ENCODE measurements at places on chromosomes 7 and 10. TPM values are rescaled to one million over a fixed set of nuclear protein-coding genes. Genes with fewer than 3 reads are reported as not detected.

- no peak for DNase-seq
These were observed 60.2 kb downstream of the CHST15 start for GRCh38 chr10:124032971-124033886.

COL1A2 gene
- 0.08 TPM for total RNA-seq

SPRN gene
- total RNA-seq, result not detected

DNA sequence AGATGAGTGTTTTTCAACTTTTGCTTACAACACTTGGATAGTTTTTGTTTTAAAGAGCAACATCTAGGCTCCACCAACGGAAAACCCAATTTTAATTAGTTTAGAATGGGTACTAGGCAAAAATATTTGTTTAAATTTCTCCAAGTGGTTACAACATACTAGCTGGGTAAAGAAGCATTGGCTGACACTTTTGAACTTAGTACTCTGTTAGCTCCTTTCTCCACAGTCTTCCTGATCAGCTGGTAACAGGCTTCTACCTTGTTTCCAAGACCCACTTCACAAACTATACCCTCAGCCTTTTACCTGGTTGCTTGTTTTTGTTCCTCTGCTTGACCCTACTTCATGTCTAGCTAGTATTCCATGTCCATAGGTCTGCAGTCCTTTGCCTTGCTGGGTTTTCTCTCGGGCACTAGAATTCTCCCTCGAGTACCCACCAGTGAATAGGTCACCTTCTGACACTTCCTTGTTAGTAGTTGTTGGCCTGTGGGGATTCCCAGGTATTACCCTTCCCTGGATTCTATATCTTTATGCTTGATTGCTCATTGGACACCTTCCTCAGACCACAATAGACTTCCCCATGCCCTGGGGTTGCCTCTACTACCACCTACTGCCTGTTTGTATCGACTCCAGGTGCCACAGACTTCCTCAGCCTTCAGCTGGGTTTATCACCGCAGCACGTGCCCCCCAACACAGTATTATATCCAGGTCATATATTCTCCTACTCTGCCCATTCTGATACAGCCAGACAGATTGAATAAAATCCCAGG, 42.0 kb downstream of the PRPS1L1 start:
- DNase-seq, result no peak

GRCh38 chr7:84108787-84109186, 85.8 kb downstream of the SEMA3A start:
- no peak for DNase-seq

DNA sequence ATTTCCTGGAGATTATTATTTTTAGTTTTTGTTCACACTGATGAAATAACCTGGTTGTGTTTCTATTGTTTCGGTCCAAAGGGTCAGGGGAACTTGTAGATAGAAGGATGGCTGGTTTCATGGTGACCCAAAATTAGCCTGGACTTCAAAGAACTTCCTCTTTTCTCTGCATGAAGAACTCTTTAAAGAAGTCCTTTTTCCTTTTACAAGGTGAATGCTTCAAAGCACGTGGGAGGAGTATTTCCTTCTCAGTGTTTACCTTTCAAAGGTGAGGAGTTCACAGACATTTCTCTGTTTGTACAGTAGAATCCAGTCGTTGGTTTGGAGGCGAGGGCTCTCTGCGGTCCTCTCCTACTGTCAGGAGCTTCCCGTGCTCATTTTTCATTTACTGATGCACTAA, 561.7 kb downstream of the GATA3 start:
- DNase-seq, result no peak

DNA sequence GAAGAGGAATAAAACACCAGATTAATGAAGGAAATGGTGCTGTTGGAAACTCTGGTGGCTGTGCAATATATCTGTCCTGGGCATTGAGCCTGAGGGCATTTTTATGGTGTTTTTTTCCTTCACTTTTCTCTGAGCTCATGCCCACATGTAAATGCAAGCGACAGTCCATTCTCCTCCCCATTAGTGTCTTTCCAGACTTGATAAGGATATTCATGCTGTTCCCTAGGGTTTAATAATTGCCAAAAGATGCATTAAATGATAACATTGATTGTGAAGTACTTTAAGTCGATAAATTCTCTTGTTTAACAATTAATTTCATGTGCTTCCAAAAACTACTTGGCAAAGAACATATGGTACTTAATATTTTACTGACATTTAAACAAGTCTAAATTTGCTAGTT, 384.7 kb downstream of the MDFIC start:
- no peak for DNase-seq

- no peak for DNase-seq
These were observed 342.4 kb downstream of the BBS9 start for GRCh38 chr7:33471636-33472242.

DNA sequence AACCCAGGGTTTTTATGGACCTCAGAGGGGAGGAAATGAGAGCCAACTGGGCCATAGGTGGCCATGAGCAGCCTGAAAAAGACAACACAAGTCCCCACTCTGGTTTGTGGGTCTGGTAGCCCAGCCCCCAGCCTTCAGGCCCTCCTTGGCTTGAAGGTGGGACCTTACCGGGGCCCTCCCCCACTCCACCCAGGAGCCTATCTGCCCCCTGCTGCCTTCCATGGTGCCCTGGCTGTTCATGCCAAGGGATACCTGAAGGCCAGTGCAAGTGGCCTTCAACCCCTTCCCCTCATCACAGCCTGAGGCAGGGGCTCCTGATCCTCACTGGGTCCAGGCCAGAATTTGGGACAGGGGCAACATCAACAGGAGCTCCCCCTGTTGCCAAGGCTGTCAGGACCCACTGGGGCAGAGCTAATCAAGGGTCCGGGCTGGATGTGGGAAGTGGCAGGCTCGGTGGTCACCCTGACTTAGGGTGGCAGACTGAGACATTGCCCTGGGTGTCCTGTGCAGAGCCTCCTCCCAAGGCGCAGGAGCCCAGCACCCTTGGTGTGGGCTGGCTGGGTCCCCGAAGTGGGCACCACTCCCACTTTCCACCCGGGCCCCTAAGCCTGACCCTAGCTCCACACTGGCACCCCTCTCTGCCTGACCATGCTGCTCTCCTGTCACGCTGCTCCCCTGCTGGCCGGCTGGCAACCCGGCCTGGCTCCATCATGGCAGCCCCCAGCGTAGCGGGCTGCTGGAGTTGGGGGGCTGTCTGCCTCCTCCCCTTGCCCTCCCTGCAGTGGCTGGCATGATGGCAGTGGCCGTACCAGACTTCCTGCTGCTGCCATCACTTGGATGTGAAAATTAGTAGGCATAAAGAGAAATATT, 6.4 kb downstream of the WDFY4 start:
- no peak for DNase-seq

COL28A1 gene
- total RNA-seq, result not detected

GLI3 gene
- total RNA-seq, result not detected

DNA sequence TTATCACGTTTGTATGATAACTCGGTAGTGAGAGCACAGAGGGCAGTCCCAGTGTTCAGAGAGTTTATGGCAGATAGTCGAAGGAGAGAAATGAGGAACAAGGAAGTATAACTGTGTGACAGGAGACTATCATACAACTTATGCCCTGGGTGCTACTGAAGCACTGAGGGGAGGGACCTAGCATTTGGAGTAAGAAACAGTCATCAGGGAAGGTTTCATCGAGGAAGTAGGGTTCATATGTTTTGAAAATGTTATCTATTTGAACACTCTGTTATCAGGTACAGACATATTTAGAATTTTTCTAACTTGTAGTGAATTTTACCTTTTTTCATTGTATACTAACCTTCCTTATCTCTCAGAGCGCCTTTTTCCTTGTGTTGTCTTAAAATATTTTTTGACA, 1214.4 kb upstream of the C7orf33 start:
- no peak for DNase-seq

SFXN3 gene
- total RNA-seq, result 95.0 TPM

NUTM2E gene
- total RNA-seq, result 0.18 TPM

SVOPL gene
- not detected for total RNA-seq

- DNase-seq, result peak; percentile 42
These were observed at the start of gene CH25H for GRCh38 chr10:89207181-89207800. CH25H (minus strand) TSS chr10:89207317; CDS start chr10:89207292, 25 bp downstream.

Data from activated CD4-positive, alpha-beta memory T cell treated with anti-CD3 and anti-CD28 coated beads, Interleukin-2, amount 10 ng/mL, durations not matched to agents 7 days and 5 days (primary cell).